ENCODE measurements at places on chromosomes 16 and 17. TPM values are rescaled to one million over a fixed set of nuclear protein-coding genes. Genes with fewer than 3 reads are reported as not detected.

SLC13A2 gene
- not detected for polyA plus RNA-seq

GPRC5C gene
- polyA plus RNA-seq: 0.89 TPM

TBX6 gene
- polyA plus RNA-seq: not detected

NACA2 gene
- polyA plus RNA-seq: not detected

CACNG5 gene
- not detected for polyA plus RNA-seq

CLN3 gene
- 18.8 TPM for polyA plus RNA-seq

LRRC37B gene
- 6.6 TPM for polyA plus RNA-seq

PRDM7 gene
- polyA plus RNA-seq: not detected

FAM117A gene
- polyA plus RNA-seq: 68.0 TPM
